ENCODE measurements at places on chromosomes 13 and 19.

DNA sequence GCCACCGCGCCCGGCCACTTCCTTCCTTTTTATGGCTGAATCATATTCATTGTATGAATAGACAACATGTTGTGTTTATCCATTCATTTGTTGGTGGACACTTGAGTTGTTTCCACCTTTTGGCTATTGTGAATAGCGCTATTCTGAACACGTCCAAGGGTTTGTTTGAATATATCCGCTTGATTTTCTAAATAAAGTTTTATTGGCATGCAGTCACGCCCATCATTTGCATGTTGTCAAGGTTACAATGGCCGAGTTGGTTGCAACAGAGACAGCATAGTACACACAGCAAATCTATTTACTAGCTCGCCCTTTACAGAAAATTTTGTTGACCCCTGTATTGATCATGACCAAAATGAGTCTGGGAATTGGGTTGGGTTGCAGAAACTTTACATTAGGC, 43.5 kb downstream of the COLGALT1 start:
- DNase-seq: no peak

DNA sequence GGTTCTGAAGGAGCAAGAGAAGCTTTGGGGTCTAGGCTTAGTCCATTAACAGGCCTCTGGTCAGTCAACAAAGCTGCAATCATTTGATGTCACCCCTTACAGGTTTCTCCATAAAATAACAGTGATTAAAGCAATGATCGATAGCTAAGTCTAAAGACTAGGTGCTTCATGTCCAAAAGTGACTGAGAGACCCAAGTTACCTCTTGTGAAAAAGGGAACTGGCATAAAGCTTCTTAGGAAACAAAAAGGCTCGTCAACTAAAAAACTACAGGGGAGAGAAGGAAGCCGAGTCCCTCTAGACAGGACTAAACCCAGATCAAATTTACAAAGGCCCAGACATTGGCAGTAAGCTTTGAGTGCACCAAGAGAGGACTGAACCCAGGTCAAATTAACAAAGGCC, 2.2 kb downstream of the DCUN1D2 start:
- no peak for DNase-seq

GRCh38 chr19:47707135-47707925, 5.9 kb upstream of the EHD2 start:
- no peak for DNase-seq

DNA sequence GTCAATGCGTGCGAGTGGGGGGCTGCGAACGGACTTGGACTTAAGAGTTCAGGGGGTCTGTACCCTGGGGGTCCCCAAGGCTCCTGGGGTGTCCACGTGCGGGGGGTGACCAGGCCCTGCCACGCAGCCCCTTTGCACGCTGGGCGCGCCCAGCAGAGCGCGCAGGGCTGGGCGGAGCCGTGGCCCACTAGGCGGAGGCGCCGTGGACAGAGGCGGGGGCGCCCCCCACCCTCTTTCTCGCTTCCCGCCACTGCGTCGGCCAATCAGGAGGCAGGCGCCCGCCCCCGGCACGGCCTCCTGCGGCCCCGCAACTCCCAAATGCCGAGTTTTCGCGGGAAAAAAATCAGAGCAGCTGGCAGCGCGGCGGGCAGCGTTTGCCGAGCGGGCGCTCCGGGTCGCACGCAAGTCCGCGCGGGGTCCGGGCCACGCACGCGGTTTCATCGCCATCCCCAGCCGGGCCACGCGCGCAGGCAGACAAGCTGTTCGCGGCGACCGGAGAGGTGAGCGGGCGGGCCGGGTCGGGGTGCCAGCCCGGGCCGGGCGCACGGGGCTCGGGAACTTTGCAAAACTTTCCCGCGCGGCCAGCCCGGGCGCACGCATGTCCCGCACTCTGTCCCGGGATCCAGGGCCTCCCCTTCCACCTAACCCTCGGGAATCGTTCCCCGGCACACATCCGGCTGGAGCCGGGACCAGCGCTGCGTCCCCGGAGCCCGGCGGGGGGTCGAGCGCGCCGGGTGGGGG, at the start of gene UHRF1:
Gene UHRF1 (plus strand): TSS at position 346 of the 741 bp plus-strand sequence. CDS start 1,385 bp downstream, outside the sequence.
- no peak for DNase-seq

- no peak for DNase-seq
These were observed 32.7 kb downstream of the LIG4 start for GRCh38 chr13:108182652-108183051.

DNA sequence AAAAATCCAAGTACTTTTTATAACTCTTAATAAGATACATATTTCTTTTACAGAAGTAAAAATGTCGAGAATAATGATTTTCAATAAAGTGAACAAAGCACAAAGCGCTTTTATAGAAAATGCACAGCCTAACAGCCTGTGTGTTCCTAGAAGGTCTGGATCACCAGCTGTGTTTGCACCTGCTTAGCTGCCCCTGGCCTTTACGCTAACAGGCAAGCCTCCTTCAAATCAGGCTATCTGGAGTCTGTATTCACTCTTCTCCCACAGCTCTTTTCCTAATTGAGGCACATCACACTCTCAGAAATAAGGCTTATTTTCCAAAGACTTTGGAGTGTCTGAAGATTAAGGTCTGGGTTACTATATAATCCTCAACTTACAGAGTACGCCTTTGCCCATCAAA, 183.1 kb downstream of the LHFPL6 start:
- no peak for DNase-seq

Data from type B pancreatic cell (in vitro differentiated cells).